ENCODE measurements at places on chromosomes 7 and 10.

GRCh38 chr10:131018886-131019500, 292.5 kb downstream of the TCERG1L start:
- H3K4me1 ChIP-seq, result no peaks in the 10 kb centered on the region
- H3K4me3 ChIP-seq, result no peak overlapping the region
- no peaks in the 10 kb centered on the region for H3K36me3 ChIP-seq
- no peak overlapping the region for H3K27ac ChIP-seq
- peaks cover 22% of the 10 kb centered on the region for H3K27me3 ChIP-seq
- no peak for DNase-seq

DNA sequence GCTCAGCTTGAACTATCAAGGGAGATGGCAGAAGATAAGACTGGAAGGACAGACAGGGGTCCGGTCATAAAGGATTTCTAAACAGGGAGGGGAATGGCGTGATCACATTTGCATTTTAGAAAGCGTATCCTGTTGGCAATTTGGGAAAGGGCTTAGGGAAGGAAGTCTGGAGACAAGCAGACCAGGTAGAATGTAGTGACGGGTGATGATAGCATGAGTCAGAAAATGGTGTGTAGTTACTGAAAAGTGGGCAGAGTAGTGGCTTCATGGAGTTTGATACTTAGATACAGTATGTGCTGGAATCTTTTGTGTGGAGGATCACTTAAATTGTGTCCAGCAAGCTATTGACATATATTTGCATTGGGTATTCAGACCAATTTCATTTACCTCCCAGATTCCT, 61.2 kb downstream of the LRGUK start:
- H3K27ac ChIP-seq, result no peak overlapping the region
- H3K4me1 ChIP-seq, result no peaks in the 10 kb centered on the region

DNA sequence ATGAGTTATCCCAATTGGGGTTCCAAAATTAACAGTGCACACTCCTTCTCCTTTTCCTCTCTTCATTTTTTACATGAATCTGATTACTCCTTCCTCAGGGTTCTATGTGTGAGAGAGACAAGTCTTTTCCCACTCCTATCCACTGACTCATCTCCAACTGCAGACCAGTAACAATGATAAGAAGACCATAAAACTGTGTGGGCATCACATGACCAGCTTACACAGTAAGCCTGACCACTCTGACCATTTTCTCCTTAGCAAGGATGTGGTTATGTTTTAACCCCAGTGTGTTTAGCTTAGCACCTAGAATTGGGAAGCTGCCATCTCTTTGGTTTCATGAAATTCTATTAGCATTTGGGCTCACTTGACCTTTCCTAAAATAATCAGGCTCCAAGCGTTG, 145.0 kb upstream of the CALCR start:
- no peaks in the 10 kb centered on the region for H3K36me3 ChIP-seq
- no peak overlapping the region for H3K4me3 ChIP-seq
- DNase-seq, result no peak
- no peak overlapping the region for H3K27ac ChIP-seq
- no peaks in the 10 kb centered on the region for H3K27me3 ChIP-seq
- H3K4me1 ChIP-seq, result no peaks in the 10 kb centered on the region

GRCh38 chr10:75694269-75694668, 262.8 kb downstream of the LRMDA start:
- no peaks in the 10 kb centered on the region for H3K27me3 ChIP-seq
- no peaks in the 10 kb centered on the region for H3K36me3 ChIP-seq
- peaks cover 5% of the 10 kb centered on the region for H3K4me1 ChIP-seq
- no peak for DNase-seq

DNA sequence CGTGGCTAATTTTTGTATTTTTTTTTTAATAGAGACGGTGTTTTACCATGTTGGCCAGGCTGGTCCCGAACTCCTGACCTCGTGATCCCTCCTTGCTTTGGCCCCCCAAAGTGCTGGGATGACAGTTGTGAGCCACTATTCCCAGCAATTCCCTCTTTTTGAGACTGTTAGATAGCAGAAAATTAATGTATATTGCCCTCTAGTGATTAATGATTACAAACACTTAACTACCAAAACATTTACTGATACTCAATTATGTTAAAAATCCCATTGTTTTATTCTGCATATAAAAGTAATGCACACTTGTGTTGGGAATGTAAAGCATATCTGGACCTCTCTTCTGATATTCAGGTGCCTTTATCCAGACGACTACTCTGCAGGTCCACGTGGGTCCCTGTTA, 41.2 kb upstream of the COBL start:
- H3K4me1 ChIP-seq, result no peaks in the 10 kb centered on the region
- H3K27me3 ChIP-seq, result no peaks in the 10 kb centered on the region
- H3K36me3 ChIP-seq, result no peaks in the 10 kb centered on the region
- H3K4me3 ChIP-seq, result no peak overlapping the region

- peak overlapping the region; percentile 80 for H3K27ac ChIP-seq
- H3K36me3 ChIP-seq, result peaks cover 66% of the 10 kb centered on the region
- H3K4me3 ChIP-seq, result no peak overlapping the region
- H3K27me3 ChIP-seq, result no peaks in the 10 kb centered on the region
- DNase-seq, result no peak
- no peaks in the 10 kb centered on the region for H3K4me1 ChIP-seq
Measured at GRCh38 chr7:75969182-75969581, 25.2 kb downstream of the TMEM120A start.

- H3K4me3 ChIP-seq, result no peak overlapping the region
- H3K36me3 ChIP-seq, result no peaks in the 10 kb centered on the region
- H3K27ac ChIP-seq, result peak overlapping the region; percentile 66
Measured at GRCh38 chr10:79176052-79176501, 107.3 kb downstream of the ZMIZ1 start.

- H3K27ac ChIP-seq, result no peak overlapping the region
- H3K36me3 ChIP-seq, result no peaks in the 10 kb centered on the region
- H3K4me1 ChIP-seq, result no peaks in the 10 kb centered on the region
- H3K4me3 ChIP-seq, result no peak overlapping the region
- DNase-seq, result no peak
- H3K27me3 ChIP-seq, result no peaks in the 10 kb centered on the region
Measured at GRCh38 chr7:132092106-132092505, 484.2 kb downstream of the PLXNA4 start.

GRCh38 chr7:44769776-44770294, 21.2 kb downstream of the ZMIZ2 start:
- H3K36me3 ChIP-seq, result peaks cover 20% of the 10 kb centered on the region
- no peak for DNase-seq
- peaks cover 46% of the 10 kb centered on the region for H3K4me1 ChIP-seq
- H3K4me3 ChIP-seq, result no peak overlapping the region

DNA sequence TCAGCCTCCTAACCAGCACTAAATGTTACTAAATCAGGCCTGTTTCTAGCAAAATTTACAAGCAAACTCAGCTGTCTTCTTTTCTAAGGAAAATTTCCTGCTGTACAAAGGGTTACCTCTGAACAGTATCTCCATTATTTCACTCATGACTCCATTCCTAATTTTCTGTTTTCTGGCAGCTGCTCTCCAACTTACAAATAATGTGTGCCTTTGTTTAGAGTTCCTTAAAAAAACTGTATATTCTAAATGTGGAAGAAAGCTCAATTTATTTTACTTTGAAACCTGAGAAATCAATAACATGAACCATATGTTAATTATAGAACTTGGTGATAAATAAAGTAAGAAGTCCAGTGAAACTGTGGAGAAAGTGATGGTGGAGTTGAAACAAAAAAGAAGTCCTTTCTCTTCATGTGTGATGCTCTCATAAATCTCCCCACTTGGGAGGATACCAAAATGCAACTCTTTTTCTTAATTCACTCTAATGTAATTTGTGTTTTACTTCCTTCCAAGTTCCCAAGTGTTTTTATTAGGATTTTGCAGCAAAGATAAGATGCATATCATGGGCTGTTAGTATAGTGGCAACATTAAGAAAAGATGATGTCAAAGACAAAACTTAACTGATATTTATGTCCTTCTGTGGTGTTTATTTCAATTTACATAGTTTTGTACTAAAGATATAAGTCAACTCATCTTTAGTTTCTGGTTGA, 74.8 kb downstream of the CDK6 start:
- no peak for DNase-seq
- no peaks in the 10 kb centered on the region for H3K36me3 ChIP-seq
- no peaks in the 10 kb centered on the region for H3K27me3 ChIP-seq
- no peak overlapping the region for H3K27ac ChIP-seq
- H3K4me3 ChIP-seq, result no peak overlapping the region

DNA sequence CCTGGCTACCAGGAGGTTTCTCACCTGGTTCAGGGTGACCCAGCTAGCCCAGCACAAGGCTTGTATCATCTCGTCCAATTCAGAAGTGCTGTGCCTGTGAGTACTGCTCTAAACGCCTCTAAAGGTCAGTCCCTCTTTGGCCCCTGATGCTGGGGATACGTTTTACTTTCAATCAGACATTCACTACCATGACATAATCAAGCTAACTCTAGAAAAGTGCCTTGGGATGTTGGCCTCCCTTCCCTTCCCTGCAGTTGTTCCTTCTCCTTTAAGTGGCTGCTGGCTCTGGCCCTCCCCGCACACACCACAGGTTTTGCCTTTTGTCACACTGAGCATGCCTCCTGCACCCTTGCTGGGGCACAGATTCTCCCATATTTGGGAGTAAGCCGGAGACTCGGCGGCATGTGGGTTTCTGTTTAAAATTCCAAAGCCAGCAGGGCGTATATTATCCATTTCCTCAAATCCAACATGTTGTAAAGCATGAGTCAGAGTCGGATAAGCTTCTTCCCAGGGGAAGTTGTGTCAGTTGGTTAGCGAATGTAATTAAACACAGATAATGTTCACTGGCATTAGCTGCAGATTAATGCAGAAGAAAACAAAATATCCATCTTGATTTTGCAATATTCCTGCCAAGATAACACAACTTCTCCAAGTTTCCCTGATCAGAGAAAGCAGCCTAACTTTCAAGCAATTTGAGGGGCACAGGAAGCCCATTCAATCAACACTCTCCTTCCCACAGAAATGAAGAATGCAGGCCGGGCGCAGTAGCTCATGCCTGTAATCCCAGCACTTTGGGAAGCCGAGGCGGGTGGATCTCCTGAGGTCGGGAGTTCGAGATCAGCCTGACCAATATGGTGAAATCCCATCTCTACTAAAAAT, 31.8 kb upstream of the VCL start:
- no peaks in the 10 kb centered on the region for H3K27me3 ChIP-seq
- no peaks in the 10 kb centered on the region for H3K36me3 ChIP-seq
- peak overlapping the region; percentile 11 for H3K4me3 ChIP-seq
- H3K4me1 ChIP-seq, result peaks cover 18% of the 10 kb centered on the region

DNA sequence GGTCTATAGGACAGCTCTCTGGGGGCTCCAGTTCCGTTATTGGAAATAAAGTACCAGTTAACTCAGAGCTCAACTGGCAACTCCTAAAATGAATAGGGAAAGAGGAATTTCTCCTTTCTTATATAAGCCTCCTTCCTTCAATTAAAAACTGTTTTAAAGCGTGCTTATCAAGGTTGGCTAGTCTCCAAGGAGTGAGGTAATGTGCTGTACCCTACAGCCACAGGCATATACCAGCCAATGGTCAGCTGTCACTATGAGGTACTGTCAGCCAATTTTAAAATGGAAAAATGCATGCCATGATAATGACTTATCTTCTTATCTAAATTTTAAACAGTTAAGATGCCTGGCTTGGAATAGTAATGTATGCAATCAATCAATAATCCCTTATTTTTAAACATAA, 76.2 kb downstream of the PLCE1 start:
- no peak overlapping the region for H3K27ac ChIP-seq
- H3K4me1 ChIP-seq, result no peaks in the 10 kb centered on the region
- H3K27me3 ChIP-seq, result no peaks in the 10 kb centered on the region

GRCh38 chr10:94546049-94546900, 687 bp downstream of the HELLS start:
- H3K27ac ChIP-seq, result peak overlapping the region; percentile 80
- H3K27me3 ChIP-seq, result no peaks in the 10 kb centered on the region
- H3K4me1 ChIP-seq, result peaks cover 6% of the 10 kb centered on the region
- peak overlapping the region; percentile 92 for H3K4me3 ChIP-seq
- no peak for DNase-seq
- H3K36me3 ChIP-seq, result no peaks in the 10 kb centered on the region

GRCh38 chr7:1697499-1698125, 27.5 kb downstream of the ELFN1 start:
- no peak overlapping the region for H3K4me3 ChIP-seq
- DNase-seq, result no peak
- H3K27ac ChIP-seq, result no peak overlapping the region
- no peaks in the 10 kb centered on the region for H3K4me1 ChIP-seq
- H3K36me3 ChIP-seq, result no peaks in the 10 kb centered on the region

DNA sequence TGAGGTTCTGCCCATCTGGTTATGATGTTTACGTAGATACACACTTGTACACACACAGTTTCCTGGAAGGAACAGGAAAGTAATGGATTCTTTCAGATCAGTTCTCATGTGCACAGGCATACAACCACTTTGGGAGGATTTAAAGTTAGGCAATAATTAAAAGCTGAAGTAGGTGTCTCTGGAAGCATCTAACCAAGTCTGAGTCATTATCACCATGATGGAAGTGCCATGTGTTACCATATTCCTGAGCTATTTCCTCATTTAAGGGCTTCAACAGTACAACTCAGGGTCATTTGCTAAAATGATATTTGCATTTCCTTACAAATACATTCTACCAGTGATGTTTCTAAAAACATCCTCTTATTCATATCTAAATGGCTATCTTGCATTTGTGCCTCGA, 41.4 kb upstream of the BET1 start:
- no peak overlapping the region for H3K27ac ChIP-seq
- no peak overlapping the region for H3K4me3 ChIP-seq
- no peaks in the 10 kb centered on the region for H3K27me3 ChIP-seq
- DNase-seq, result no peak

DNA sequence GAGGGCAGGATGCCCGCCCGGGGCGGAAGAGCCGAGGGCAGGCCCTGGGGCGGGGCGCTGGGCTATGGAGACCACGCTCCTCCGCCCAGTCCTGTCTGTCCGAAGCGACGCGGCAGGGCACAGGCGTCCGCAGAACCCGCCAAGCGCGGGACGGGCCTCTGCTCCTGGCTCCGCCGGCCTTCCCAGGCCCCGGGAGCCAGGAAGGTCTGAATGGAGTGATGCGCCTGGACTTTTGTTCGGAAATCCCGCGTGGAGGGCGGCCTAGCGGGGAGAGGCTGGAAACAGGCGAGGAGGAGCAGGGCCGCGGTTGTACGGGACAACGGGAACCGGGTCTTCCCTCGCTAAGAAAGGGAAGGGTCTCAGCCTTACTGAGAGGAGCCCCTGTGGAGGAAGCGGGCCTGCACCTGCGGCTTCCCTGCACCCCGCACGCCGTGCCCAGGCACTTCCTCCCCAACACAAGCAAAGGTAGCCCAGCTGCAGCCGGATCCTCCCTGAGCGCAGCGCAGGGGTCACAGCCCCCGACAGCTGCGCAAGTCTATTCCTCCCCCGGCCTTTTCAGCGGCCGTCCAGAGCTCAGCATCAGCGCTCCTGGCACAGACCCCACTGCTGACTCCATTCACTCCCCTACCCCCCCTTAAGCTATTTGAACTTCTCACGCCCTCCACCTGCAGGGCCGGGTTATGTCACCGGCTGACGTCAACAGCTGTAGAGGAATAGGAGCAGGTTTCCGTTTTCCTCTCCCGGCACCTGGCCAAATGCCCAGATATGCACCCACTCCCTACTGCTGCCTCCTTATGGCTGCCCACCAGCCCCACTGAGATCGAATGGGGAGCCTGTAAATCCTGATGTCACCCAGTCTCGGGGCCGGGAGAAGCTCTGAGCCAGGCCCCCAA, 143.2 kb upstream of the RET start:
- peaks cover 9% of the 10 kb centered on the region for H3K4me1 ChIP-seq
- no peak overlapping the region for H3K4me3 ChIP-seq

- no peaks in the 10 kb centered on the region for H3K36me3 ChIP-seq
- H3K27me3 ChIP-seq, result no peaks in the 10 kb centered on the region
- H3K27ac ChIP-seq, result peak overlapping the region; percentile 71
- peaks cover 14% of the 10 kb centered on the region for H3K4me1 ChIP-seq
Measured at GRCh38 chr10:14040787-14041631, 289.7 kb downstream of the FRMD4A start.
